ENCODE measurements at places on chromosomes 2 and 18. TPM values are rescaled to one million over a fixed set of nuclear protein-coding genes. Genes with fewer than 3 reads are reported as not detected.

DNA sequence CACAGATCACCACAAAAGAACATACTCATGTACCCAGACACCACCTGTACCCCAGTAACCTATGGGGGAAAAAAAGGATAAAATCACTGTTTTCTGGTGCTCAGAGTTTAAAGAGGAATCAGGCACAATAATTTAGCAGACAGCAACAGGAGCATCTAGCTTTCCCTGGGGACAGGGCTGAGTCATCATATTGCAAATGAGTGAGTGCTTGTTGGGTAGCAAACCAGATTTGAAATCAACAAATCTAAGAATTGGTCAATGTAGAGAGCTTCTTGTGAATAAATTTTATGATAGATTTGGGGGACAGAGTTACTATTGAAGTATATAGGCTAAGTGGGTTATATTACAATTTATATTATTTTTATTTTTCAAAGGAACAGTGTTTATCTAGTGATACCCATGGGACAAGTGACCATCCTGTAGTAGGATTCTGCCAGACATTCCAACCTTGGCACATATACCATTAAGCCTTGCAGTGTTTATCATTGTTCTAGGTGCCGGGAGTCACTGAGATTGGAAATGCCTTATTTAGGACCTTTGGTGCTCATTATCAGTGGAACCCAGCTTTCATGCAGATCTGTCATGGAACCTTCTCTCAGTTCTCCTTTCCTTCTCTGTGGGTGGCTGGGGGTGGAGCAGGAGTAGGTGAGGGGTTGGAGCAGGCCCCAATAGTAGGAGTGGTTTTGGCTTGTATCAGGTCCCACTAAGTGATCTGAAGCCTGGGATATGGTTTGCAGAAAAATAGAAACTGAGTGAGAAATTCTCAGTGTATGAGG lies 117.2 kb downstream of the CERS6 start:
- no peak for DNase-seq

GRCh38 chr2:216653931-216654365 lies 20.7 kb downstream of the IGFBP2 start:
- no peak for DNase-seq

Gene STARD7
- 174 TPM for total RNA-seq

- DNase-seq: no peak
Measured at GRCh38 chr18:78948221-78948620, 31.4 kb upstream of the SALL3 start.

DNA sequence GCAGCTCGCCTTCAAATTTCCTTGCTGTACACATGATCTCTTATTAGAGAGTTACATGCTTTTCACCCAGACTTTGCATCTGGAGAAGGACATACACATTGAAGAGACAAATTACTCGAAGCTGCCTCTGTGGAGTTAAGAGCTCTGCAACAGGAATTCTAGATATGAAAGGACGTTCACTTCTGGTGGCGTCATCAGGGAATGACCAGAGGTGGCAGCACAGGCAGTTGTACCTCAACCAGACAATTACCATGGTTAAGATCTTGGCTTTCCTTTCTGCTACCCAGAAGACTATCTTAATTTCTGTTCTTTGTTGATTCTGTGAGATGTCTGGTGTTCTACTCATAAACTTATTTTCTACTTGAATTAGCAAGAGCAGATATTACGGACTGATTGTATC lies 39.1 kb upstream of the MC4R start:
- DNase-seq: no peak

GRCh38 chr18:60446821-60447220 lies 74.2 kb upstream of the MC4R start:
- DNase-seq: no peak

GRCh38 chr2:44686561-44686960 lies 254.9 kb upstream of the SIX3 start:
- DNase-seq: no peak

DNA sequence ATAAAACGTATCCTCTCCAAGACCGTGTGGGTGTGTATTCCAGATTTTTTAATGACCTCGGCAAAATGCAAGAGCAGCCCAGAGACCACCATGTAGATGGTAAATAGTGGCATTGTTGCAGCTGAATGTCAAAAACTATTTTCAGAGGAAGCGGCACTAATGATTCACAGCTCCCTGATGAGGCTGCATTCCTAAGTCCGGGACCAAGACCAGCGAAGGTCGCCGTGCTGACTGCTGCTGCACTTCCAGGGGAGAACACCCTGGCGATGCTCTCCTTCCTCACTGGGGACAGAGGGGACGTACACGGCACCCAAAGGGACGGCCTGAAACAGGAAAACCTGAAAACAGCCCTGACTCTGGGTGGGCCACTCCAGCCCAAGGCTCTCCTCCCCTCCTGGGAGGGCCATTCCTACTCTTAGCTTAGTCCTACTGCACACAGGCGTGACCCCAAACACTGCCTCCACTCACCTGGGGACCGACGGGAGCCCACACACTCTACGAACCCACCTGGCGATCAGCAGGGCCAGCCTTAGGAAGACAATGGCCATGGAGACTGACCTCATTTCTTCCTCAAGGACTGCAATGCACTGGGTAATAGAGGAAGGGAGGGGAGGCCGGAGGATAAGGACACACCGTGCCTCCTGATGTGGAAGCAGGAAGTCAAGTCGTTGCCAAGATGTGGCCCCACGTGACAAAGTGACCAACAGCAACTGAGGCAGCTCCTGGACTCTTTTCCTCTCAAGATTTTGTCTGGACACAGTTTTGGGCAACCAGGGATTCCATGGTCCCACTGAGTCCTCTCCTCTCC lies 82.8 kb downstream of the ZNF516 start:
- DNase-seq: no peak

Gene RAPGEF4
- total RNA-seq: 23.6 TPM

Gene INO80B
- 9.8 TPM for total RNA-seq
